ENCODE measurements at places on chromosomes 7 and 10.
A peak's percentile ranks its signal among the peaks of the same experiment; 100 is the strongest.

DNA sequence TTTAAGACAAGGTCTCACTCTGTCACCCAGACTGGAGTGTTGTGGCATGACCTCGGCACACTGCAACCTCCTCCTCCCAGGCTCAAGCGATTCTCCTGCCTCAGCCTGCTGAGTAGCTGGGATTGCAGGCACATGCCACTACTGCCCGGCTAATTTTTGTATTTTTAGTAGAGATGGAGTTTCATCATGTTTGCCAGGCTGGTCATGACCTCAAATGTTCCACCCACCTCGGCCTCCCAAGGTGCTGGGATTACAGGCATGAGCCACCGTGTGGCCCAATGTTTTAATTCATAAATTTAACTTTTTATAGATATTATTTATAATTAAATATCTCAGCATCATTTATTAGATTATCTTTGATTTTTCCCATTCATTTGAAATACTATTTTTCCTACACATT, 658.0 kb upstream of the NRG3 start:
- DNase-seq: no peak

GRCh38 chr7:83446102-83446669, 202.8 kb downstream of the SEMA3E start:
- DNase-seq: no peak

DNA sequence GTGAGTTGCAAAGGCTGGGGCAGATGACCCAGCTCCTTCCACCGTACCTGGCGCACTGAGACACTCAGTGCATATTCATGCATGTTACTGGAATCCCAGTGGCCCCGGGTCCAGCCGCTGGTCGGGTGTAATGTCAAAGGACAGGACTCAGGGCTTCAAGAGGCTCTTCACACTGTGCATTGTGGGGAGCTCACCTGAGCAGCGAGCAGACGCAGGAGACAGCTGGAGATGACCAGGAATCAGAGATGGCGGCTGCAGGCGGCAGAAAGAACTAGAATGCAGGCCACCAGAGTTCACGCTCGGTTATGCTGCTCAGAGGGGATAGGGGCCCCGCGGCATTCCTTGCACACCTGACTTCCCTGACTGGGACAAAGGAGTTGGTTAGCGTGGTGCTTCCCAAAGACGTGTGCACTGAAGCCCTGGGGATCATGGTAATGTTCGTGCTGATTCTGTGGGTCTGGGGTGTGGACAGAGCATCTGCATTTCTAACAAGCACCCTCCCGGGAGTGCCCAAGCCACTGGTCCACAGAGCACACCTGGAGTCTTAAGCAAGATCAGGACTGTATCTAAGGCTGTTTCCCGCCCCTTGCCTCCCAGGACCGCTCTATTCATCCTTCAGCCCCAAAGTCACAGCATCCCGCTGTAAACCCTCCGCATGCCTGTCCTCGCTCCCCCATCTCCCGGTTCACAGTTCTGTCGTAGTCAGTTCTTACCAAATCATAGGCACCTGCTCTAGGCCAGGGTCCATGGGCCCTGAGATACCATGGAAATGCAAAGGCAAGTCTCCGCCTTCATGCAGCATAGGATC, 71.0 kb downstream of the MKI67 start:
- DNase-seq: no peak

GRCh38 chr7:122885583-122886356, 490 bp downstream of the CADPS2 start:
- DNase-seq: peak; percentile 5

DNA sequence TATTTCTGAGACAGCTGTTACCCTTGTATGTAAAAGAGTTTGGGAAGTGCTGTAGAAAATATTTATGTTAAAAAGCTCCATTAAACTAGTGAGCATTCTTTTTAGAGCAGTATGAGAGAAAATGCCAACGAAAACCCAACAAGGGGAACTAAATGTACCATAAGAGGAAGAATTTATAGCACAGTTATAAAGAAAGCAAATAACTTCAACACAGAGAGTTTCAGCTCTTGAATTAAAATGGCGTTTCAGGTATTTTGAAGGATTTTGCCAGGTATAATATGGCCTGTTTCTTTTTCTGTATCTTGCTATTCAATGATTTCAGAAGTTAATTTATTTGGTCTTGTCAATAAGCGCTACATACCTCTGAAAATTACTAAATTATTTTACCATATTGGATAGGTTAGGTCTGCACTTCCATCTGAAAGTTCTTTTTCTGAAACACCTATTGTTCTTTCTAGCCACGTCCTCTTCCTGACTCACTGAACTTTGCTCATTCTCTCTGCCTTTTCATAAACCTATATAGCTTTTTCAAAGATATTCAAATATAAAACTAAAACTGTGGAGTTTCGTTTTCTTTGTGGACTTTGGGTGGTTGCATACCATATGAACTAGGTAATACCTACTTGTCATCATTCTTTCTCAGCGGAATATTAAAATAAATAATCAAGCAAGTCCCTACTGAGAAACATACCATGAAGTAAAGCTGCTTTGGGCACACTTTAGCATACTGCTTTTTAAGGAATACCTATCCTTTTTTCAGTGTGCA, 136.1 kb downstream of the SEMA3A start:
- no peak for DNase-seq

- no peak for DNase-seq
These were observed 234.1 kb upstream of the KMT2E start for GRCh38 chr7:104779888-104780287.

- peak; percentile 4 for DNase-seq
These were observed 504 bp upstream of the BMPER start for GRCh38 chr7:33904681-33905388.

DNA sequence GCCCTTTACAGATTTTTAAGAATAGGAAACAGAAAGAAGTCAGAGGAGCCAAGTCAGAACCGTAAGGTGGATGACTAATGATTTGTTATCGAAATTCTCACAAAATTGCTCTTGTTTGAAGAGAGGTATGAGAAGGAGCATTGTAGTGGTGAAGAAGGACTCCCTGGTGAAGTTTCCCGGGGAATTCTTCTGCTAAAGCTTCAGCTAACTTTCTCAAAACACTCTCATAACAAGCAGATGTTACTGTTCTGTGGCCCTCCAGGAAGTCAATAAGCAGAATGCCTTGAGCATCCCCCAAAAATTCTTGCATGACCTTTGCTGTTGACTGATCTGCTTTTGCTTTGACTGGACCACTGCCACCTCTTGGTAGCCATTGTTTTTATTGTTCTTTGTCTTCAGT, 152.9 kb downstream of the HGF start:
- DNase-seq: no peak

DNA sequence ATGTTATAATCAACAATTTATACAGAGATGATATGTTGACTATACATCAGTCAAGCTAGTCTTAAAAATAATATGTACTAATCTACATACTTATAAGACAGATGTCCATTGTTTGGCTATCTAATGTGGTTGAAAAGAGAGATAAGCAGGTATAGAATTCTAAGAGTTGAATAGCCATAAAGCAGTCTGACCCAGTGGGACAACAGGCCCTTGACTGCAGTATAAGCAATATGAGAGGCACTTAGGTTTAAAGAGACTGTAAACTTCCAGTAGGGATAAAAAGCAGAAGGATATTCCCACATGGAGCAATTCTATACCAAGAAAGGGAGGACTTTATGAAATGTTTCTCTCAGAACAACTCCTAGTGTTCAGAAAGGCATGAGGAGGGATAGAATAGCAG, 139.3 kb downstream of the ELAPOR2 start:
- no peak for DNase-seq

GRCh38 chr10:86364491-86365345, 1.9 kb downstream of the GRID1 start:
- DNase-seq: no peak

DNA sequence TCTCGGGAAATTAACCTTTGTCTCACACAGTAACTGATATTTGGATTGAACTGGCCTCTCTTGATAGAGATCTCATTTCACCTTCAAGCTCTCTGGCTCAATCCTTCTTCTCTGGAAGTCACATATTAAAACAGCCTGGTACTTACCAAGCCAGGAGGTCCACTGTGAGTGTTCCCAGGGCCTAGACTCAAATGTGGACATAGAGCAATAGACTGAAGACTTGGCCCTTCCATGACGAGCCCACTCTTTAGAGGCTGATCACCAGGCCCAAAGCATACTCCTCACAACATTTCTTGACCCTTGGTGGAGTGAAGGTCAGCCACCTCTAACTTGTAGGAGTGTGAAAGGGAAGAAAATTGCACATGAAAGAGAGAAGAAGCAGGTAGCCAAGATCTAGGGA, 38.5 kb downstream of the COL1A2 start:
- DNase-seq: no peak

Measured in globus pallidus (tissue), 1 donor.